ENCODE measurements at places on chromosomes 4 and X.

DNA sequence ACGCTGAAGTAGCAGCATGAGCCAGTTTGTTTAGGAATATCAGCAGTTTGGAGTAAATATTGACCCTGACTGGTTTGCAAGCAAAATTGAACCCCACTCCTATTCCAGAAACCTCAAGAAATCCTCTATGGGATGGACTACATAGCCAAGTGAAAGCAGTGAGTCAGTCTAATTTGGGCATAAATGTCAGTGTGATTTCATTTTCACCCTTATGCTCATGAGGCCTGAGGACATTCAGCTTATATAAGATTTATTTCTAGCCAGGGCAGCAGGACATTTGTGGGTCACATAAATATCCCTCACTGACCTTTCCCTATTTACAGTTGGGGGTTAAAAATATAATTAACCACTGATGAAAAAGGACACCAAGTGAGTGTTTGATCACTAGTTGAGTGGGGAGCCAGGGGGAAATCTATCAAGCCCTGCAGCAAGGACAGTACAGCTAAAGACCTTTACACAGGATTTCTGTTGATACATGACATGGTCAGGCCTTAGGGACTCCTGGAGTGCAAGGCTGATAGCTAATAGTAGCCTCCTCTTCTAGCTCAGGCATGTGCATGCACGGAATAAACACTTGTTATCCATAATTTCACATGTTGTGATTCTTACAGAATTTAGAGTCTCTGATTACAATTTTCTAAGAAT is 996.9 kb upstream of the GRIA3 start:
- no peak for DNase-seq

- no peak for DNase-seq
These were observed 225.5 kb upstream of the ANKRD50 start for GRCh38 chr4:124937993-124938392.

GRCh38 chrX:790041-790506 is 159.5 kb downstream of the SHOX start:
- DNase-seq, result no peak

DNA sequence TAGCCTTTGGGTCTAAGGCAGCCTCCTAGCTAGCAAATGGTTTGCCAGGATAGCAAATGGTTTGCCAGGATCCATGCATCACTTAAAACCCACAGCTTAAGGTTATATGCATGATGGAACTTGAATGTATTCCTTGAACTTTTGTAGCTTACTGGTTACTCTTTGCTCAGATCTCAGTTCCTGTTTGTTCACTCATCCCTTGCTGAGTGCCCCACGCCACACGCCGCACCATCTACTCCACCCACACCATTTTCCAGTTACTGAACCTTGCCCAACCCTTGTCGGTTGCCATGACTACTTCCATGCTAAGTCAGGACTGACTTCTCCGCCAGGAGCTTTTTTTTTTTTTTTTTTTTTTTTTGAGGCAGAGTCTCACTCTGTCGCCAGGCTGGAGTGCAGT is 29.5 kb upstream of the XIAP start:
- no peak for DNase-seq

DNA sequence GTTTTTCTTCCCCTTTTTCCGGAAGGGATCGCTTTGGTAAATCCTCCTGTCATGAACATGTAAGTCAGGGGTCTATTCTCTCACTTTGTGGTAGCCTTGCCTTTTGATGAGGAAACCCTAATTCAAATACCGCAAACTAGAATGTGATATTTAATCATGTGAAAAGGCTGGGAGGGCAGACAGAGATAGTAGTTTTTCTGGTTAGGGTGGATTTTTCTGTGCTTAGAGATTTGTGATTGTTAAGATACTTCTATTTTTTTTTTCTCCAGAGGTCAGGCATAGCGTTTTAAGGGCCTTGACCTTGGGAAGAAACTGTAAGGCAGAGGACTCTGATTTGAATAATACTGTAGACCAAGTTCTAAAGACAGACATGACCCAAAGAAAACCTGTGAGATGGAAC is 41.8 kb upstream of the PACRGL start:
- DNase-seq, result no peak

- DNase-seq, result no peak
These were observed 96.9 kb downstream of the CHRDL1 start for GRCh38 chrX:110698696-110699095.

GRCh38 chrX:70916754-70917153 is 8.2 kb upstream of the TEX11 start:
- no peak for DNase-seq

DNA sequence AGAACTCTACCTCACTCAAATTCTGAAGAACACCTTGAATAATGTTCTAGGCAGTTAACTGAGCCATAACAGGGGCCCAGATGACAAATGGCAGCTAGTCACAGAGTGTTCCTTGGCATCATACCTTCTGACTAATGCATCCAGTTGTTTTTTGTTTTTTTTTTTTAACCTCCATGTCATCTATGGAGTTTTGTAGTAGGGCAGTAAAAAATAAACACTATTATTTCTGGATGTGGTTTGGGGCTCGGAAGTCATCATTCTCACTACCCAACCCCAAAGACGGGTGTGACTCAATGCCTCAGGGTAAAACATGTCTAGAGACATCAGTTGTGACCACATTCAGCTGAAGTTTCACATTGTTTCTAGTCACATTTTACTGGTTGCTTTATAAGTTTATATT is 31.2 kb upstream of the MCF2 start:
- DNase-seq, result no peak

DNA sequence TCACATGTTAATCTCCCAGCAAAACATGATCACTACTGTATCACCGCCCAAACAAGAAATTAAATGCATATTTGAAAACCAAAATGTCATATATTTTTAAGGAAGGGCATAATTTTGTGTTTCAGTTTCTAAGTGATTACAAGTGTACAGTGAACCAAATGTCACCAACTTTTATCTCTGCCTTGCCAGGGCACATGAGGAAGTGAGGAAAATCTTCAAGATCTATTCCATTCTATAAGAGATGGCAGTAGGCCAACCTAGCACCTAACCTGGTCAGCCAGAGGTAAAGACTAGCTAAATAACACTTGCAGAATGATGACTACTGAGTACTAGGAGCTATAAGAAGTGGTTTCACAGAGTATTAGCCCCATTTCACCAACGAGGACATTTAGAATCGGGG is 107.2 kb downstream of the ATP11C start:
- no peak for DNase-seq

GRCh38 chrX:118474586-118474985 is 21.0 kb upstream of the DOCK11 start:
- DNase-seq, result no peak

DNA sequence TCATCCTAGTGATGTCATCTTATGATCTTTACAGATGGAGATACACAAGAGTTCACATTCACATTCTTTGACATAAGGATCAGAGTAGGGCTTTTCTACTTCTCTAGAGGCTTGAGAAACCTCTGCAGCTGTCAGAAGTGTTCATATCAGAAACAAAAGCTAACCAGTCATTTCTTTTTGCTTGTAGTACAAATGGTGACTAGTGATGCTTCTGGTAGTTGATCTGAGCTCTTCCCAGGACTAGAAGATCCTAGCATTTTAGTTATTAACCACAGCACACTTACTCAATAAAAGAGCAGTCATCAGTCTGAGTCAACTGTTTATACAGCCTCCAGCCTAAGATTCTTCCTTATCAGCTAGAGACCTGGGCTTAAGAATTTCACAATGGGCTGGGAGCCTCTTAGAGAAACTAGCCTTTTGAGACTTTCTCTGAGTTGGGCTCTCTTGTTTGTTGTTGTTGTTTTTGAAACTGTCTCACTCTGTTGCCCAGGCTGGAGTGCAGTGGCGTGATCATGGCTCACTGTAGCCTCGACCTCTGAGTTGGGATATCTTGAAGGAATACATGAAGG is 84.1 kb downstream of the TMEM164 start:
- DNase-seq, result no peak

- no peak for DNase-seq
These were observed 67.2 kb upstream of the TFDP3 start for GRCh38 chrX:133285341-133285740.

DNA sequence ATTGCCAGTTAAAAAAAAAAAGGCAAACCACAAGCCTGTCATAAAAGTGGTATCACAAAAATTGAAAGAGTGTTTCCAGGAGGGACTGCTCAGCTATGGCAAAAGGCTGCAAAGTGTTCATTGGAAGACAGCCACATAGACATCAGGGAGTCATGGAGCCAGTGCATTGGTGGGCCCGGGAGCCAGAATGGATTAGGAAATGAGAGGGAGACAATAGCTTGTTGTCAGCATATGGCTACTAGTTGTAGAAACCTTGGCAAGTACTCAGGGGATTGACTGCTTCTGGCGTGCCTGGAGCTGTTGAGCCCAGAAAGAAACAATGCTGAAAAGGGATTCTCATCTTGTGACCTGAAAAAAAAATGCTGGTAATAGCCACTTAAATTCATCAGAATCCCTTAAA is 5.0 kb downstream of the GAR1 start:
- DNase-seq, result no peak

- no peak for DNase-seq
These were observed 18.6 kb upstream of the RAP1GDS1 start for GRCh38 chr4:98242538-98242937.

DNA sequence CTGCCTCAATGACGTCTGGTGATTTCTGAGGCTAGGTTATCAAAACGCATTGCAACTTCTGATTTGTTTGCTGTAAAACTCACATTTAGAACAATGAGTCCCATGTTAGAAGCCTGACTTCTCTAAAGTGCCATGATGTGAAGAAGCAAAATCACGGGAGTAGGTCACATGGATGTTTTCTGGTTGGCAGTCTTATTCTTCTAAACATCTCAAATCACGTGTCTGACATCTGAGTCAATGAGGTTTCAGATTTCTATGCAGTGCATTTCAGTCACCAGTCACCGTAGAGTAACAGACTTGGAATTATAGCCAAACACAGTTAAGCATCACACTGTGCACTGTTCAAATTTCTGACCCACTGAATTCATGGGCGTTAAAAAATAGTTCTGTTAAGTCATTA is 482.1 kb downstream of the TMA16 start:
- no peak for DNase-seq

DNA sequence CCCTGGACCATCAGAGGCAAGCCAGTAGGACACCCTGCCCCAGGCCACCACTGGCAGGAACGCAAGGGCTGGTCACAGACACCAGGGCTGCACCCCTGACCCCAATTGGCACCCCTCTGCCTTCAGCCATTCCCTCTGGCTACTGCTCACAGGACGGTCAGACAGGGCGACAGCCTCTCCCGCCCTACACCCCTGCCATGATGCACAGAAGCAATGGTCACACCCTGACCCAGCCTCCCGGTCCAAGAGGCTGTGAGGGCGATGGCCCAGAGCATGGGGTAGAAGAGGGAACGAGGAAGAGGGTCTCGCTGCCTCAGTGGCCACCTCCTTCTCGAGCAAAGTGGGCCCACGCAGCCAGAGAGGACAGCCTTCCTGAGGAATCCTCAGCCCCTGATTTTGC is 143.5 kb downstream of the SOWAHB start:
- DNase-seq, result no peak

DNA sequence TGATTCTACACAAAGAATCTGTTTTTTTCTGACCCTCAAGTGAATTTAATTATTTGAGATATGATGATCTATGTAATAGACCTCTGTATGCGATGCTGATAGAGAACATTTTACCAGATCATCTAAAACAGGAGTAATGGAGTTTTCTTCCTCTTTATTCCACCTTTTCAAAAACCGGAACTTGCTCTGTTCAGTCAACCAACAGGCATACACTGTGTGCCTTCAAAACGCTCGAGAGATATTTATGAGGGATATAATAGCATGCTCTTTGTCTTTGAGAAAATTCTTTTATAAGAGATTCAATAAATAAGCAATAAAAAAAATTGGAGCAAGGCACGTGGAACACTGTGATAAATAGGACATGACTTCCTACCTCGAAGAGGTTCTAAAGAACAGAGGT is 2.0 kb downstream of the NYX start:
- DNase-seq, result no peak

- DNase-seq, result no peak
These were observed 37.2 kb downstream of the EDNRA start for GRCh38 chr4:147518086-147518485.

DNA sequence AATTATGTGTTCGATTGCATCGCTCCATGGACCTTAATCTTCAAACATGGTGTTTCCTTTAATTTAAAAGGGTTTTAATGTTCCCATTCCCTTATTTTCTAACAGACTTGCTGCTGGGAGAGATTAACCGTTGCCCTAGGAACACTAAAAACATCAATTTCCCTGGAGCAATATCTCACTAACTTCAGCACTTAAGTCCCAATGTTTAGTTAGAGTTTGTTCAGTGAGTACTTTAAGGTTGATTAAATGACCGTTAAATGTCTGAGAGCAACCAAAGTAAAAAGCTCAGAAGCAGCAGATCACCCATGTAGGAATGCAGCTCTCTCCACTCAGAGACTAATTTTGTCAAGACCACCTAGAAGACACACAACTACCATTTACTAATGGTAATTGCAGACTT is 111.2 kb upstream of the PDE5A start:
- DNase-seq, result no peak

DNA sequence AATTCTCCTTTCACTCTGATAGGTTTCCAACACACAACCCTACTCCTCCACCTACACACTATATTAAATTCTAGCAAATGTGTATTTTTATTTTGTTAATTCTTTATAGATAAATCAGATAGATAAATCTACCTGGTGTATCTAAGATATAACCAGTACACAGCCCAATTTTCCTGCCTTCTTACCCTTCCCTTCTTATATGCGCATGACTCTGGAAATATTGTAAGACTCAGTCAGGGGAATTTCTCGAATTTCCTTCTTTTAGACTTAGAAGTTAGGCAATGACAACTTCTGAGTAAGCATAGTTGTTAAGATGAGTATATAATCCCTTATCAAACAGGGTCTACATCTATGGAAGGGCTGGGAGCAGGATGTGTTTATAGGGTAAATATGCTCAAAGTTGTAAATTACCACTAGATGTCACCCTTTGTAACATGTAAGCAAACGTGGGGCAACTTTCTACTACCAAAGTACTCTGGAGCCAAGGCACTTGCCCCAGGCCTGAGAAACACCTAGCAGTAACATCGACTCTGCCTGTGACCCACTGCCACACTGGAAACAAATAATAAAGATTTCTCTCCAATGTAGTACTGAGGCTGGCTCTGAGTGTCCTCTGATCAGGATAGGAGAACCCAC is 444.7 kb downstream of the IQCM start:
- DNase-seq, result no peak

DNA sequence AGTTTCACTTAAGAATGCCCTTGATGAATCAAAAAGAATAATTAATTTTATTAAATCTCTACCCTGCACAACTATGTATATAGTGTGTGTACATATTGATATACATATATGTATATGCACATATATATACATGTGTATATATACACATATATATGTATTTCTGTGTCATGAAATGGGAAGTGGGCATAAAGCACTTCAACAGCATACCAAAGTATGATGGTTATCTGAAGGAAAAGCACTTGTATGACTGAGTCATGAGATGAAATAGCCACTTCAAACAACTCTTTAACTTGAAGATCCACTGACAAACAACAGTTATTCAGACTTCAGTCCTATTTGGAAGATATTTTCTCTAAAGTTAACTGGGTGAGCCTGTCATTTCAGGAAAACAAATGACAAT is 16.3 kb downstream of the RNF128 start:
- DNase-seq, result no peak

Measured in stimulated activated CD4-positive, alpha-beta T cell treated with anti-CD3 and anti-CD28 coated beads, Interleukin-1b, Interleukin-23, amount 100 ng/mL, for 1 hour (primary cell).